NCI-H2107 (cell line): ENCODE measurements at places on chromosomes 5 and 9.

GRCh38 chr9:127189628-127190027, 67.2 kb upstream of the ANGPTL2 start:
- DNase-seq = no peak

- no peak for DNase-seq
These were observed 121.7 kb downstream of the ANKRD18B start for GRCh38 chr9:33645706-33646105.

GRCh38 chr5:56402266-56403220, 169.4 kb upstream of the ANKRD55 start:
- DNase-seq = no peak

DNA sequence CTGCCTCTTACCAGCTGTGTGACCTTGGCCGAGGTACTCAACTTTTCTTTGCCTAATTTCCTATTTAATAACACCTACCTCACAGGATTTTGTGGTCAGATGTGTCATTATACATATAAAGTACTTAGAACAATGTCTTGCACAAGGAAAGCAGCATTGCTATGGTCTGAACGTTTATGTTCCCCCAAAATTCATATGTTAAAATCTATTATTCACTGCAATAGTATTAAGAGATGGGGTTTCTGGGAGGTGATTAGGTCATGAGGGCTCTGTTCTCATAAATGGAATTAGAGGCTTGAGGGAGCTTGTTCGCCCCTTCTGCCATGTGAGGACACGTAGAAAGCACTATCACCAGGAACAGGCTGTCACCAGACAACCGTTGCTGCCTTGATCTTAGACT, 10.9 kb upstream of the RNF145 start:
- DNase-seq = no peak

DNA sequence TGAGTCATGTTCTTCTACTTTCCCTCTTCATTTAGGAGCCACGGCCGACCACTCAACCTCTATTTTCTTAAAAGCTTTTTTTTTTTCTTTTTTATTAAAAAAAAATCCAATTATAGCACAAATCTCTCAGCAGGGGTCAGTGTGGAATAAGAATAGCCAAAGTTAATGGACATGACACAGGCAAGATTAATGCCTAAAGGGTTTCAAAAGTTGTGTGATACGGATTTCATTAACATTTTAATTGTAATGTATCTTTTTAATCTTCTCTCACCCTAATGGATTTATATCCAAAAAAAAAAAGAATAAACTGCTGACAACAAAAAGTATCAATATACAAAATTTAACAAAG, 5.4 kb downstream of the NACC2 start:
- no peak for DNase-seq

- no peak for DNase-seq
These were observed 9.5 kb upstream of the HAND1 start for GRCh38 chr5:154487541-154487940.

GRCh38 chr9:115340314-115340713, 222.4 kb upstream of the TNC start:
- DNase-seq = no peak

DNA sequence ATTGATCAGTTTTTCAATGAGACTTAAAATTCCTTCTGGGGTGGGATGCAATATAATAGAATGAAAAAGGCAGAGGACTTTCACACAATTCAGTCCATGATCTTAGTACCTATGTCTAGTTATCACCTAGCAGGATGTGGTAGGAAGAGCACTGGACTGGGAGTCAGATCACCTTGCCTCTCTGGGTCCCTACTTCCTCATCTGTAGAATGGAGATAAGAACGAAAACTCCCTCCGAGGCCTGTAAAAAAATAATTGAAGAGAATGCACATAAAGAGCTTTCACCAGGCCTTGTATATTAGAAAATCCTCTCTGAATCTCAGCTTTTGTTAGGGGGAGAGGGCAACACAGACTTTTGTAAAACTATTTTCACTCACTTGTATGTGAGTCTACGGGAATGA, 681 bp upstream of the TMEFF1 start:
- no peak for DNase-seq
